ENCODE measurements at places on chromosomes 2 and 18.

DNA sequence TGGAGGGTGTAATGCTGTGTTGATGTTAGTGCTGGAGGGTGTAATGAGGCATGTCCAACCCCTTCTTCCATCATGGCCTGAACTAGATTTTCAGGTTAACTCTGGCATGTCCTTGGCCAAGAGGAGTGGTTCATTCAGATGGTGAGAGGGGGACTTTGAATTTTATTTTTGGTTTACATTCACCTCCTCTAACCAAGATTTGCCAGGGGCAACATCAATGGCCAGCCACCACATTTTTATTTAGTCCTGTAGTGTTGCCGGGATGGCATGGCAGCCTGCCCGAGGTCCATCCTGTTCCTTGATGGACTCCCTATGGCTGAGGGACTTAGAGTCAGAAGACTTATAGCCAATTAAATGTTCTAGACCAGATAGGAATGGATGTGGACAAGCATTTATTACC lies 484.6 kb upstream of the HS6ST1 start:
- DNase-seq, result no peak

DNA sequence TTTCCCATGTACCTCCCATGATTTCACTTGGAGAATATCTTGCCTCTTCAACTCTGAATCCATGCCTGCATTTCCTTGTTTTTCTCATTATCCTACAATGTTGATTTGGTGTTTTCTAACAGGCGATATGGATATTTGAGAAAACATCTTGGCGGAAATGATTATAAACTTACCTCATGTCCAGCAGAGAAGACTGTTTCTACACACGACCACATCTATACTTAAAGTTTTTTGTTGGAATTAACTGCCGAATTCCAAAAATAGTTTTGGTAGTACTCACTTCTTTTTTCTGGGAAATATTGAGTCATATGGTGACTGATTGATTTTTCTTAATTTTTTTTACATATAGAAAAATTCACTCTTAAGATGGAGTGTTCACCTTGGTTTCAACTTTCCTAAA lies 41.4 kb upstream of the TMEFF2 start:
- DNase-seq, result no peak

GRCh38 chr2:66322506-66323260 lies 112.2 kb upstream of the MEIS1 start:
- DNase-seq, result no peak

GRCh38 chr2:121085801-121086200 lies 199.2 kb downstream of the TFCP2L1 start:
- DNase-seq, result no peak

- DNase-seq, result no peak
Measured at GRCh38 chr2:142722086-142722485, 155.4 kb upstream of the KYNU start.

- DNase-seq, result peak; percentile 15
Measured at GRCh38 chr2:230902180-230902899, 22.7 kb downstream of the GPR55 start.

GRCh38 chr2:109120166-109120565 lies 8.8 kb upstream of the SH3RF3 start:
- no peak for DNase-seq

DNA sequence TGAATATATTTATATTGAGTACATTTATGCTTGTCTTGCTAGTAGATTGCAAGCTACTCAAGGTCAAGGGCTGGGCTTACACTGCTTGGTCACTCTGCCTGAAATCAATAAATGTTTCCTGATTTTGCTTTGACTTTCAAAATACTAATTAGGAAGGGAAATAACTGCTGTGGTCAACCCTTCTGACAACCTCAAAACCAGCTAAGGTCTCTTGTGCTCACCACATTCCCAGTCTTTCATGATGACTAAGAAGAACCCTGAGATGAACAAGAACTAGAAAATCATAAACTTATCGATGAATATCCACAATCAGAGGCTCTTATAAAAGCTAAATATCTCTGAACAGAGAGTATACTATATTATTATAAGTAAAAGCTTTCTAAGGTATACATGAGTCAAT lies 33.3 kb downstream of the ABCB11 start:
- no peak for DNase-seq

- no peak for DNase-seq
Measured at GRCh38 chr2:45834372-45834771, 182.9 kb downstream of the PRKCE start.

DNA sequence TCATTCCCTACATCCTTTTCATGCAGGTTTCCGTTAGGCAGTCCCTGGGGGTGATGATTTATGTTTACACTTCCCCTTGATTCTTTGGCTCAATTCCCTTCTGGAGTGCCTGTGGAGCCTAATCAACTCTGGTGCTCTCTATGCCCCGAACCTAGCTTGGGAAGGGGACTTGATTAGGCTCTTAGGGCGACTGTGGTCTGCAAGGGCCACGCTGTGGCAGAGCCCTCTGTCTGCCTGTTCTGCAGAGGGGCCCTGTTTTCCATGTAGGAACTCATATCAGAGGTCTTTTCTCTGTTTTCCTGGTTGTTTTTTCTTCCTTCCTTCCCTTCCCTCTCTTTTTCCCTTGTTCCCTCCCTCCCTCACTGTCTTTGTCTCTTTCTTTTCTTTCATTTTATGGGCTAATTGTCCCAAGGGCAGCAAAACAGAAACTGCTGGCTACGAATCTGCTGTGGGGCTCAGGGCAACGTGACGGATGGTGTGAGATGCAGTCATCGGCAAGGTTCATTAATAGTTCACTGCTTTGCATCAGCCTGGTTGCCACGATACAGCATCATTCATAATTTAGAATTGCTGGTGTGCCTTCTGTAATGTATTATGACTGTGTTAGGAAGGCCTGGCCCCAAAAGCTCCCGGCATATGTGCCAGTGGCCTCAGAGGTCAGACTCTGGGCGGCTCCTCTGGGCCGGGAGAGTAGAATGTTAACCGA lies 134.5 kb downstream of the NAPG start:
- peak; percentile 28 for DNase-seq

DNA sequence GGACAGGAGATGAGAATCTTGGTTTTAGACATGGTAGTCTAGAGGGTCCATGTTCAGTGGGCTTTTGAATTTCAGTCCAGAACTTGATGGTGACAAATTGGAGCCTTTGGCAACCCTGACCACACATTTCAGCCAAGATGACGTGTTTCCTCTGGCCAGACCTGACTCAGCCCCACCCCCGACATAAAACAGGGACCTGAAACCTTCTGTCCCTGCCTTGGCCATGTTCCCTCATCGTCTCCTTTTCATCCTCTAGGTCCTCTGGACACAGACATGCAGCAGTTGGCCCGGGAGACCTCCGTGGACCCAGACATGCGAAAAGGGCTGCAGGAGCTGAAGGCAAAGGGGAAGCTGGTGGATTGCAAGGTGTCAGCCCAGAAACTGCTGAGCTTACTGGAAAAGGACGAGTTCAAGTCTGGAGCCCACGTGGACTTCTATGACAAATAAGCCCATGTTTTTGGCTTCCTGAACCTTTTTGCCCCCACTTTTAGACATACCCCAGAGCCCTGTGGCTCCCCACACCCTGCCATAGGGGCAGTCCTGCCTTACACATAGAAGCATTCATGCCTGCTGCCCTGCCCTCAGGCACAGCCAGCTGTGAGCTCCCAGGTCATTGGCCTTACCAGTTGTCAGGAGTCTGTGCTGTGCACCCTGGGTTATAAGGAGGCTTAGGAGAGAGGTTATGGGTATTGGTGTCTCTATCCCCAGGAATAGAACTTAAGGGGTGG lies 4.0 kb downstream of the SPR start:
- DNase-seq, result no peak

DNA sequence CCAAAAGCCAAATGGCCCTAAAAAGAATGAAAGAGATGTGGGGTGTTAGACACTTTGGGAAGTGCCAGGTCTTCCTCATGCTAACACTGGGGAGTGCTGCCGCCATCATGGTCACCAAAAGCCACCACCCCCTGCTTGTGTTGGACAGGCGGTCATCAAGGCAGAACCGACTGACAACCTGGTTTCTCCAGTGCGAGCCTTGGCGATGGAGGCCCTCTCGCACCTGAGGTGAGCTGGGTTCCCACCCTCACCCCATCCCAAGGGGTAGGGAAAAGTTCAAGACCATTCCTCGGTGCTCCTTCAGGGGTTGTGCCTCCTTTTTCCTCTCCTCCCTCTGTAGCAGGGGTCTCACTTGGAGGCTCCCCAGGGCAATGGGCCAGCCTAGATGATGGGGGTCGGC lies 33.6 kb downstream of the MROH2A start:
- no peak for DNase-seq

DNA sequence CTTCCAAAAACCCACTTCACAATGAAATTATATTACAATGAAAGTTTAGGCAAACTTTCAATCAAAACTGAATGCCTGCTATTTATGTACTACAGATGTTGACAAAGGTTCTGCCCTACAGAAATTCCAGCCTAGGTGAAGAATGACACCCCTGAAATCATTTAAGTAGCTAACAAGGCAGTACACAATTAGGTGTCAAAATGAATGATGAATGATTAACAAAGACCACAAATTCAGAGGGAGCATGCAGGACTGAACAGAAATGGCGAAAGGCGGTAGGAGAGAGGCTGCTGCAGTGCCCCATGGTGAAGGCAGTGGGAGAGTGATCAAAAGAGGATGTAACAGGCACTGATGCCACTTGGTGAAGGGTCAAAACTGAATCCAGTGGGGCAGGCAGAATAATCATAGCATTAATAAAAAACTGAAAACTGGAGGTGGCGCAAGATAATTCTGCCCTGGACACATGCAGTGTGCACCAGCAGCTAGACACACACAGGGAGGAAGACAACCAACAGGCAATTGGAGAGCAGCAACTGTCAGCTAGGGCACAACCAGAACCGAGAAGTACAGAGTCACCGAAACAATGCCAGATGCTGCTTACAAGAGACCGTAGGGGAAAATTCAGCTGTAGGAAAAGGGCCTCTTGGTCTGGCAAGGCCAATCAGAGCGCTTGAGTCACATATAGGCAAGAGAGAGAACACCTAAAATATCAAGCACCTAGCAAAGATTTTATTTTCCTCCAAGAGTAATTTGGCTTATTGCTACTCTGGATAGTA lies 4.5 kb downstream of the TMEM131 start:
- DNase-seq, result no peak

DNA sequence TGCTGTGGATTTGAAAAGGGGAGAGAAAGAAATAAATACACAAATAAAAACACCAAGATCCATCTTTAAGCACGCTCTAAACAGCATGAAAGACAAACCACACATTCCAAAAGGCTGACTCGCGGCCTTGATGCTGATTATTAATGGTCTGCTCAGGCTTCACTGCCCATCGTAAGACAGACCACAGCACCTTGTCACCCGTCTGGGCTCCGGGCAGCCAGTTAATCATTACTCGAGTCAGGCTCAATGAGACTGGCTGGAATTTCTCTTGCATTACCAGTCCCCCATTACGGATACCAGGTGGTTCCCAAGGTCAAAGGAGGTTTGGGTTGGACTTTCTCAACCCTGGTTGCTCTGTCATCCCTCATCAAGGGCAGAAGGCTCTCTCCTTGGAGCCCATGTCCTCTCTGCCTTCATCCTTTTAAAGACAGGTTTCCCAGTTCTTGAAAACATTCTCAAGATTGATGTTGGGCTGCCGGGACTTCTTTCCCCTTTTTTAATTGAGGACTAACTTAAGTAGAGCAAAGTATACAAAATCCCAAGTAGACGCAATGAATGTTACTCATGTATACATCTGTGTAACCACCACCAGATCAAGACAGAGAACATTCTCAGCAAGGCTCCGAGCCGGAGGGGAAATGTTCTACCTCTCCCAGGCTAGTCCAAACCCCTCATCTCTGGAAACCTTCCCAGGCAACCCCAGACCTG lies 8.1 kb downstream of the SMAD7 start:
- peak; percentile 87 for DNase-seq

DNA sequence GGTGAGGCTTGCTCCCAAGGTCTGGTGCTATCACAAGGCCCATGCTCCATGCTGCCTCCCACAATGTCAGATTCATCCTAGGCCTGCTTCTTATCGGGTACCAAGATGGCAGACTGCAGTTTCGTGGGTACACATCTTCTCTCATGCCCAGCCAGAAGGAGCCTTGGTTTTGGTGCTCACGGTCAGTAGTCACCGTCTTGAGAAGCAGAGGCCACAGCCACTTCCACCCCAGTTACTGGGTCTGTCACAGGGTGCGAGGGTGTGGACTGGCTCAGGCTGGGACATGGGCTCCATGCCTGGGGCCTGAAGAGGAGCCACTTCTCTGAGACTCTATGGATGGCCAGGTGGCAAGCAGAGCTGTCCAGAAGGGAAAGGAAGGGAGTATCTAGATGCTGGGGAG lies 178.8 kb upstream of the HS6ST1 start:
- no peak for DNase-seq

- no peak for DNase-seq
Measured at GRCh38 chr2:127655209-127656073, 9.5 kb downstream of the GPR17 start.

DNA sequence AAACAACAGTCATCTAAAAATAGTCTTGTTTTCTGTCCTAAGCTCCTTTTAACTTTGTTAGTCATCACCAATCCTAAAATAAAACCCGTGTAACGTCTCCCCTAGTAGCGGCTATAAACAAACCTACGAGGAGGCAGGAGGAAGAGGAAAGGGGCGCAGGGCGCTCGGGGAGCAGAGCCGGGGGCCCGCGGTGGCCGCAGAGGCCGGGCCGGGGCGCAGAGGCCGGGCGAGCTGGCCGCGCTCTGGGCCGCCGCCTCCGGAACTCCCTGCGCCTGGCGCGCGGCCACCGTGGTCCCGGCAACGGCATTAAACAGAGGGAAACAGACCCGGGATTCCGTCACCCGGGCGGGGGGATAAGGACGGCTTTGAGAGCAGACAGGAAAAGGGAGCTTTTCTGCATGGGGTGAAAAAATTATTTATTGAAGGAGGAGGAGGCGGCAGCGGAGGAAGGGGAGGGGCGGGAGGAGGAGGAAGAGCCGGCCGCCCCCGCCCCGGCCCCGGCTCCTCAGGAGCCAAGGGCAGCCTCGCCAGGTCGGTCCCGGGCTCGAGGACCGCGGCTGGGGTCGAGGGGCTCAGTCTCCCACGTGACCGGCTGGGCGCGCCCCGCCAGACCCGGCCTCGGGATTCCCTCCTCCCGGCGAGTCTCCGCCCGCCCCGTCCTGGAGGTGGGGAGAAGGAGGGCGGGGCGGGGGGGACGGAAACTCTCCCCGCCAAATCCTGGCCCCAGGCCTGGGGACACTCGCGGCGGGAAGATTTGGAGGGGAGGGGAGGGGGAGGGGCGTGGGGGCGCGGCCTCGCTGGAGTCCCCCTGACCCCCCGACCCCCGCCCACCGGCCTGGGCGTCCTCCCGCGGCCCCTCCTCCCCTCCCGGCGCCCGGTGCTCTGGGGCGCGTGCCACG lies 1.8 kb upstream of the NFATC1 start:
- DNase-seq, result peak; percentile 90

- DNase-seq, result no peak
Measured at GRCh38 chr2:933734-934295, 16.8 kb upstream of the SNTG2 start.

- no peak for DNase-seq
Measured at GRCh38 chr2:78980871-78981270, 44.6 kb upstream of the REG3G start.

All from adrenal gland (tissue), 19 donors.